ENCODE measurements at places on chromosomes 12 and 14. TPM values are rescaled to one million over a fixed set of nuclear protein-coding genes. Genes with fewer than 3 reads are reported as not detected.

Gene LYZ
- not detected for total RNA-seq

Gene KRT78
- total RNA-seq, result not detected

Gene SLC6A12
- total RNA-seq, result not detected

Gene LIN7A
- total RNA-seq, result 6.6 TPM

Gene PMEL
- 0.82 TPM for total RNA-seq

Gene RTL1
- total RNA-seq, result not detected

Gene CLEC4D
- total RNA-seq, result not detected

Gene NPAS3
- total RNA-seq, result 0.36 TPM

Gene JAG2
- total RNA-seq, result 0.63 TPM

Gene BCL2L14
- not detected for total RNA-seq

Gene C14orf132
- 25.5 TPM for total RNA-seq

Gene MYO1H
- not detected for total RNA-seq
